ENCODE measurements at places on chromosomes 2 and 18.

- DNase-seq: no peak
Measured at GRCh38 chr2:110170102-110170501, 34.7 kb downstream of the NPHP1 start.

- DNase-seq: peak; percentile 25
Measured at GRCh38 chr2:16644221-16644925, 21.3 kb downstream of the CYRIA start.

- peak; percentile 0 for DNase-seq
Measured at GRCh38 chr18:28855524-28855923, 678.6 kb upstream of the CDH2 start.

- no peak for DNase-seq
Measured at GRCh38 chr2:14364471-14364870, 268.0 kb upstream of the LRATD1 start.

GRCh38 chr2:144183727-144184126 is 336.2 kb downstream of the ZEB2 start:
- DNase-seq: no peak

DNA sequence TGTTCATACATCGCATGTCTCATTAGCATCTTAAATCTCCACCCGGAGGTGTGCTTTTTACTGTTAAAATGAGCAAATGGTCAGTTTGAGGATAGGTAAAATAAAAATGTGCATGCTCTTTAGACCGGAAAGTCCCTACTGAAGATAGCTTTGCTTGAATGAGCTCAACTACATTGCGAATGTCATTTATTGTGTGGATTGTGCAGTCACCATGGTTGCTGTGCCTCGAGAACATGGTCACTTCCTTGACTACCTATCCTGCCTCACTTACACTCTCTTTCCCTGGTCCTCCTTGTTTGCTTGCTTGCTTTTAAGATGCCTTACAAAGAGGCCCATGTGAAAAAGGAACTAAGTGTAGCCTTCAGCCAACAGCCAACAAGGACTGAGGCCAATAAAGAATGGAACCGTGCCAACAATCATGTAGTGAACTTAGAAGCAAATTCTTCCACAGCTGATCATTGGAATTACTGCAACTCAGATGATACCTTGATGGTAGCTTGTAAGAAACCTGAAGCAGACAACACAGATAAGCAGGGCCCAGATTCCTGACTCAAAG is 72.2 kb upstream of the BARD1 start:
- peak; percentile 10 for DNase-seq

DNA sequence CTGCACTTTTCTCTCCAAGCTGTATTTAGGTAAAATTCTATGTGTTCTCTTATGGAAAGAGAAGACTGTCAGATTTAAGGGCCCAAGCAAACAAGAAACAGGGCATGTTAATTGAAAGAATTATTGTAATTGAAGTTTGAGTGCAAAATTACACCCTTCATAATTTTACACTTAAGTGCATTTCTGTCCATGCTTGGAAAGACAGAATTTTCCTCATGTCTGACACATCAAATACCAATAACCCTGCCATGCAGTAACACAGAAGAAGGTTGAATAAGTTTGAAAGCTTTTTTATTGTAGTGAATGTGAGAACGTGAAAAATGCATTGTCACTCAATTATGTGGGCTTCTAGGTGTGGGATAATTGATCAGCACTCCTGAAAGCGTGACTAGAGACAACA is 52.9 kb upstream of the PARD3B start:
- no peak for DNase-seq

DNA sequence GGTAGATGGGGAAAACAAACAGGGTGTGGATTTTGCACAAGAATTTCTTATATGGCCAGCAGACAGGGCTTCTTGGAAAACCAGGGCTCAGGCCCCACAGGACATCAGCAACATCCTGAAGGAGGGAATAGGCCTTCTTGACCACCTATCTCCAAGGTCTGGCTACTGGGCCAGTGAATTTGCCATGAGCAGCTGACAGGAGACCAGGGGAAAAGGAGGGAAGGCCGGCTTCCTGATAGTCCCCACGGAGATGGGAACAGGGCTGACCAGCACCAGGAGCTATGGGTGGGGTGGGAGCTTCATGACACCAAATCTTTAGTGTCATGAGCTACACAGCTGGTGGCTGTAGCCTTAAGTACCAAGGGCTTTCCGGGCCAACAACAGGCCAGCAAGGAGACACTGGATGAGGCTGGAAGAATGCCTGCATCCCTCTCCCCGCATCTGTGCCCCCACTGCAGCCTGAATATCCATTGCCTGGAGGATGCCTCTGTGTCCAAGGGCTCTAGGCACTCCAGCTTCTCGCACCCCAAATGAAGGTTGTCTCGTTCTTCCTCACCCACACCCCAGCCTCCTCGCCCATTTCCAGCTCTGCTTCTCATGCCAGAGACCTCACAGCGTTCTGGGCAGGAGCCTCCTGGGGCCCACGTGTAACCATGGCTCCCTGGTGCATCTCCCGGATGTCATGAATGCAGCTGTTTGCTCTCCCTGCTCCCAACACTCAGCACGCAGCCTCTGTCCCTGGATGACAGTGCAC is 74.8 kb downstream of the EMX1 start:
- DNase-seq: no peak

Measured in brain microvascular endothelial cell (primary cell).